Stimulated activated CD8-positive, alpha-beta memory T cell treated with anti-CD3 and anti-CD28 coated beads, Interleukin-7, amount 100 ng/mL, for 48 hours (primary cell): ENCODE measurements at places on chromosomes 16 and 17.
A peak's percentile ranks its signal among the peaks of the same experiment; 100 is the strongest.

- no peak for DNase-seq
Observed at GRCh38 chr16:13571036-13571435, 348.9 kb upstream of the ERCC4 start.

DNA sequence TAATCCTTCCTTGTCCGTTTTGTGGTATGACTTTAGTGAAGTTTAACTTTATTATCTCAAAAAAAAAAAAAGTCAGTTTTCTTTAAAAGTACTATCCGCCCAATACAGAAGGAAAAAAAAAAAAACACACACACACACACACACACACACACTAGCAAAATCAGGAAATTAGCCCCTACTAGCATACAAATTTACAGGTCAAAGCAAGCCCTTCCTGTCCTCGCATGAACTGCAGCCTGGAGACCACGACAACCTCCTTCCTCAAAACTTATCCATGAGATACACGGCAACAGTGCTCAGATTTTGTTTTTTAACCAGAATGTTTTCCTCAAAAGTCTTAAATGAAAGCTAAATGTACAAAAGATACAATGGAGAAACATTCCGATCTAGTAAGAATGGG, 16.2 kb downstream of the NCOR1 start:
- DNase-seq = no peak

GRCh38 chr17:47982645-47983390, 11.9 kb downstream of the CDK5RAP3 start:
- DNase-seq = no peak

DNA sequence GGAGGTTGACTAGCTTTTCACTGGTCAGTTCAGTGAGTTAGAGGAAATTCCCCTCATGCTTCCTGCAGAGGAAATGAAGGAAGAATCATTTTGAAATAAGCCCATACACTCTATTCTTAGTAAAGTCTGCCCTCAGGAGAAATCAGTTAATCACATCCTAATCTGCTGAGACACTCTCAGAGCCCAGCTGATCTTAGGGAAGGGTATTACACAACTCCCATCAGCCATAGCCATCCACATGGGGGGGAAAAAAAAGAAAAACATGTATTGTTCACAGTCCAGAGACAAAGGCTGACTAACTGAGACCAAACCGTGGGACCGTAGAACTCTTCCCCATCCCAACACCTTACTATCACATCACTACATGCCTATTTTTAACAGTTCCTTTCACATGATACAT, 722.3 kb downstream of the CDH8 start:
- DNase-seq = no peak

- DNase-seq = no peak
Observed at GRCh38 chr17:52751051-52751450, 592.5 kb upstream of the CA10 start.

DNA sequence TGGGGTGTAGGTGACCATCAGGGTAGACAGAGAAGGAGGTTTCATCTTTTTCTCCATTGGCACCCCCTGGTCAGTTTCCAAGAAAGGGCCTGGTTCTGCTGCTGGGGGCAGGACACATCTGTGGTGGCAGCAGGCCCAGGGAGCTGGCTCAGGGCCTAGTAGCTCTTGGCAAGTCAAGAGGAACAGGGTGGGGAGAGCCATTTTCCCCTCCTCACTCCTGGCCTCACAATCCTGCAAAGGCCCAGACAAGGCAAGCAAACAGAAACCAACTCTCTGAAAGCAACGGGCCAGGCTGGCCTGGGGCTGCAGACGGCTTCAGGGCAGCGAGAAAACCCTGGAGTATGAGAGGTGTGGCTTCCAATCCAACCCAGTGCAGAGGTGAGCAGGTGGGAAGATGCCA, 192.9 kb upstream of the DYNLRB2 start:
- no peak for DNase-seq

- no peak for DNase-seq
Observed at GRCh38 chr16:57381791-57382534, 9.7 kb downstream of the CX3CL1 start.

DNA sequence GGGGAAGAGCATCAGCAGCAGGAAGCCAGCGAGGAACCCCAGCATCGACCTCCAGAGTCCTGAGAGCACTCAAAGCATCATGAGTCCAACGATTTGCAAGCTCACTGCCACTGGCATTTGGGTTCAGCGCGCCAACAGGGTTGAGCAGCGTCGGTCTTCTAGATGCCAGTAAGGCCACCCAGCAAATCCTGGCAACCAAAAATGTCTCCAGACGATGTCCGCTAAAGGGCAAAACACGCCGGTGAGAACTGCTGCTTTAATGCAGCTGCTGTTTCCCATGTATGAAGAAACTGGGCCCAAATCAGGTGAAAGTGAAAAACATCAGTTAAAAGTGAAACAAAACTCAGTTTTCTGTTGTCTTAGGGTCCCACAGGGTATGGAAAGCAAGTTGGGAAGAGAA, 70.2 kb downstream of the ANKRD11 start:
- no peak for DNase-seq

- no peak for DNase-seq
Observed at GRCh38 chr16:85994492-85995490, 95.8 kb downstream of the IRF8 start.

DNA sequence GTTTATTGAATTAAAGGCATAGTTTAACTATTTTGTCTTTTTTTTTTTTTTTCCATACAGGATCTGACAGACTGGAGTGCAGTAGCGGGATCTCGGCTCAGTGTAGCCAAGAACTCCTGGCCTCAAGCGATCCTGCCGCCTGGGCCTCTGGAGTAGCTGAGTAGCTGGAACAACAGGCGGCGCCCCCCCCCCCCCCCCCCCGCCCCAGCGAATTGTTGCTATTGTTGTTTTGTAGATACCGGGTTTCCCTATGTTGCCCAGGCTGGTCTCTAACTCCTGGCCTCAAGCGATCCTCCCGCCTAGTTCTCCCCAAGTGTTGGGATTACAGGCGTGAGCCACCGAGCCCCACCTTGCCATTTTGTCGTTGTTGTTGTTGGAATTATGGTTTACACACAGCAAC, 1.3 kb upstream of the CENPV start:
- DNase-seq = no peak

DNA sequence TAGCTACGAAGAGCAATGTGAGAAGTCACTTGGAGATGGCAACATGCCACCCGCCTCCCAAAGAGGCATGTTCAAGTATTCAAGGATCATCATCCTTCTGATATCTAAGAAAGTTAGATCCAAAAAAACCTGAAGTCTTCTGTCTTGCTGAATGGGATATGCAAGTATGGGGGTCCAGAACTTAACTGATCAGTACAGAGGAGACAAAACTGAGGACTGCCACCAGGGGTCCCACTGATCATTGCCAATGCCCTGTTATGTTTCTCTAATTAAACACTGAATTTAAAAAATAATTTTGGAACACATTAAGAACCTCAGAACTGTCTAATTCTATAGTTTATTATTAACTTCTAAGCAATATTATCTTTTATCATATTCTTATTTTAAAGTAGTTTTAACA, 99.7 kb downstream of the CDH8 start:
- no peak for DNase-seq

DNA sequence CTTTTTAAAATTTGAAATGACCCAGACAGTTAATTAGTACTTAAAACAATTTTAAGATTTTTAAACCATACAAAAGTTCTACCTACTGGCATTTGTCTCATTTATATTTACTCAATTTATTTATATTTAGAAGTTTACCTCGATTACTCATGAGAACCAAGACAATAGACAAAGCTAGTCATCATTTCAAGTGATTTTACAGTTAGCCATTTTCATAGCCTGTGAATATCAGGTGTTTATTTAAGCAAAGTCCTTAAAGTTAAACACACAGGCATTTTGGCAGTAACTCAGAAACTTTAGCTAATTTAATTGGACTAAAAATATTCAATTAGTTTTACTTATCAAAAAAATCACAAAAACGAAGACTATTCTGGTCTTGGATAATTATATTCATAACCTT, 101.6 kb upstream of the KIF2B start:
- DNase-seq = no peak

GRCh38 chr17:17510456-17511292, 14.5 kb upstream of the RASD1 start:
- no peak for DNase-seq

- DNase-seq = no peak
Observed at GRCh38 chr16:8517280-8517679, 73.0 kb downstream of the TMEM114 start.

DNA sequence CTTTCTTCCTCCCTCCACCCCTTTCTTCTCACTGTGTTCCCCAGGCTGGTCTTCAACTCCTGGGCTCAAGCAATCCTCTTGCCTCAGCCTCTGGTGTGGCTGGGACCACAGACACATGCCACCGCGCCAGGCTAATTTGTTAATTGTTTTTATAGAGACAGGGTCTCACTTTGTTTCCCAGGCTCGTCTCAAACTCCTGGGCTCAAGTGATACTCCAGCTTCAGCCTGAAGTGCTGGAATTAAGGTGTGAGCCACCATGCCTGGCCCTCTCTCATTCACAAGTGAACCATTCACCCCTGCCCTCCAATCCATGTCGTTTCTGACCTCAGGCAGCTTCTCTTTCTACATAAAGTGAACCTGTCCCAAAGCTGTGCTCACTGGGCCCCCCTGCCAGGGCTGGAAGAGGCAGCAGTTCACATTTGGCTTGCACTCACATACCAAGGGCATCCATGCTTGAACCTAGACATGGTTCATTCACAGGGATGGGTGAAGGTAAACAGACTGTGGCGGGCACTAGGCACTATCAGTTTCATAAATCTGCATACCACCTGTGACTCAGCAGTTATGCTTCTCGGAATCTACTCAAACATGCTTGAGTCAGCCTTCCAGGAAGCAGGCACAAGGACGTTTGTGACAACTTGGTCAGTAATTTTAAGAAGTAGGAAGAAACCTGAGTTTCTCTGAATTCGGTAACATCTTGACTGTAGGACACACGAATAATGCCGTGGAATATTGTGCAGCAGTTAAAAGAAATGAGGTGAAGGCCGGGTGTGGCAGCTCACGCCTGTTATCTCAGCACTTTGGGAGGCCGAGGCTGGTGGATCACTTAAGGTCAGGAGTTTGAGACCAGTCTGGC, 6.0 kb upstream of the RNF213 start:
- peak; percentile 70 for DNase-seq

GRCh38 chr16:11140867-11141266, 115.1 kb downstream of the SOCS1 start:
- DNase-seq = no peak

- no peak for DNase-seq
Observed at GRCh38 chr16:12793865-12794240, 9.8 kb downstream of the CPPED1 start.

GRCh38 chr16:73347500-73348375, 299.8 kb upstream of the ZFHX3 start:
- no peak for DNase-seq

- DNase-seq = no peak
Observed at GRCh38 chr16:56866955-56867830, 2.2 kb downstream of the SLC12A3 start.

DNA sequence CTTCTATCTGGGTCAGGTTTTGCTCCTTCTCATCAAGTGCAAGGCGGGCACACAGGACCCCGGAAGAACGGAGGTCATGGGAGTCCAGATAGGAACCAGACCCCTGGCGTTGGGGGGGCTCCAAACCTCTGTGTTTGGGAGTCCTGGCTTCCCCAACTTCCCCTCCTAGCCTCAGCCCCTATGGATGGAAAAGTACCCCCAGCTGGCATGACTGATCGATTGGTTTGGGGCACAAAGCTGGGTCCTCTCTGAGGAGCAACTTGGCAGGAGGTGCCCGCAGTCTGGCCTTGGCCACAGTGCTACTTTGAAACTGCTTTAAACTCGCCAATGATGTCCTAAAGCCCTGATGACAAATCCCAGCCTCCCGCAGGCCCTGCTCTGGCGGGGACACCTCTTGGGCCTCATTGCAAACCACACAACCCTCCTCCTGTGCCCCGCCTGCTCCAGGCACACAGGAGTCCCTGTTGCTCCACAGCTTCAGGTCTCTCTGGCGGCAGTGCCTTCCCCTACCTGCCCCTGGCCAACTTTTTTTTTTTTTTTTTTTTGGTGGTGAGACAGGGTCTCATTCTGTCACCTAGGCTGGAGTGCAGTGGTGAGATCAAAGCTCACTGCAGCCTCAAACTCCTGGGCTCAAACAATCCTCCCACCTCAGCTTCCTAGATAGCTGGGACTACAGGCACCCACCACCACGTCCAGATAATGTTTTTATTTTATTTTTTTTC, 38.0 kb upstream of the SNN start:
- DNase-seq = no peak

DNA sequence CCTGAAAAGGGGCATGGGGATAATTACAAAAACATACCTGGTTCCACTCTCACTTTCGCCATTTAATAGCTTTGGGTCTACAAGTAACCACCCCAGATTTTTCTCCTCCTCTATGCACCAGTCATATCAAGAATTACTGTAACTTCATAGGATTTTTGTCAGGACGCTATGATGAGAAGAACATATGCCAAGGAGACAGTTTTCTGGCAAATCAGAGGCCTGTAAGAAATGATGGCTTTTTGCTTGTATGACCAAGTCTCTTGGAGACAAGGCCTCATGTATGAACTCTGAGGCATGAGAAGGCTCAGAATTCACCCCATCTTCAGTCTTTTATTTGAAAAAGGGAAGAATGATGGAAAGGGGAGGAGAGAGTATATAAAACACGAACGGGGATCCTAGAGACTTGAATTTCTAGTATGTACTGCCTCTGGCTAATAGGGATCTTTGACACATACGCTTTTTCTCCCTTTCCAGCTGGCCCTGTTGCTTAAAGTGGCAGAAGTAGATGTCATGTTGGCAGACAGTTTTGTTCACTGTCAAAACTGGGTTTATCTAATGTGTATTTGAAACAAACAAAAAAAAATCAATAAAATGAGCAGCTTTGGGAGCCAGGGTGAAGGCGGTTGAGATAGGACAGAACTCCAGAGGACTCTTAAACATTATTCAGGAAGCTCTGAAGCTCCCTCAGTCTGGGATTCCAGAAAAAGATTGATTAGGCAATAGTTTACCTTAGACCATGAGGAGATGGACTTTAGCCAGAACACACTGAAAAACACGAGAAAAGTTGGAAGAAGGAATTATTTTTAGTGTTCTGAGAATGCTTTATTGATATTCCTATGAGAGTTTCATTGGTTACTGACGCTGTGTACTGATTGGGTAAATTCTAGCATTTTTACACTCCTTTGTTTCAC, 656.6 kb downstream of the WWOX start:
- no peak for DNase-seq

DNA sequence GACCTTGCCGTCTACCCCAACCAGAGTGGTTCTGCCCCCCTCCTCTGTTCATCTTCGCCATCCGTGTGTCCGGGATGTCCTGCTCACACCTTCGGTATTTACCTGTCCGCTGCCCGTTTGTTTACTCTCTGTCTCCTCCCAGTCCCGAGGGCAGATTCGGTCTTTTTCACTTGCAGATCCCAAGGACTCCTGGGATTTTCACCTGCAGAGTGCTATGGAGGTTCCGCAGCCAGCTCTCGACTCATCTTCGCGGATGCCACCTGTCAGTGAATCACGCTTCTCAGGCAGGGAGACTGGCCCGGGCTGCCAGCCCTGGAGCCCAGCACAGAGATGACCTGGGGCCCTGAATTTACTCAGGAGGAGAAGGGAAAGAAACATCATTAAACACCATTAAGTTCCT, 8.1 kb downstream of the CRISPLD2 start:
- DNase-seq = no peak

GRCh38 chr17:17385491-17385890, 82.3 kb downstream of the NT5M start:
- DNase-seq = no peak

GRCh38 chr17:80177986-80178595, 8.3 kb downstream of the CARD14 start:
- DNase-seq = no peak

- no peak for DNase-seq
Observed at GRCh38 chr17:73261952-73262675, 434 bp upstream of the CPSF4L start.
